Natural killer cell (primary cell): ENCODE measurements at places on chromosomes 2 and 18. TPM values are rescaled to one million over a fixed set of nuclear protein-coding genes. Genes with fewer than 3 reads are reported as not detected.

- no peaks in the 10 kb centered on the region for H3K27me3 ChIP-seq
- no peak overlapping the region for H3K27ac ChIP-seq
- peaks cover 49% of the 10 kb centered on the region for H3K4me1 ChIP-seq
- no peak overlapping the region for H3K4me3 ChIP-seq
Measured at GRCh38 chr2:231521443-231521842, 8.8 kb downstream of the NMUR1 start.

TGFA gene
- total RNA-seq: 5.0 TPM

GRCh38 chr2:130729322-130730299 lies 741 bp downstream of the GPR148 start:
- DNase-seq: no peak
- H3K36me3 ChIP-seq: no peaks in the 10 kb centered on the region
- H3K27me3 ChIP-seq: no peaks in the 10 kb centered on the region
- H3K27ac ChIP-seq: no peak overlapping the region

DNA sequence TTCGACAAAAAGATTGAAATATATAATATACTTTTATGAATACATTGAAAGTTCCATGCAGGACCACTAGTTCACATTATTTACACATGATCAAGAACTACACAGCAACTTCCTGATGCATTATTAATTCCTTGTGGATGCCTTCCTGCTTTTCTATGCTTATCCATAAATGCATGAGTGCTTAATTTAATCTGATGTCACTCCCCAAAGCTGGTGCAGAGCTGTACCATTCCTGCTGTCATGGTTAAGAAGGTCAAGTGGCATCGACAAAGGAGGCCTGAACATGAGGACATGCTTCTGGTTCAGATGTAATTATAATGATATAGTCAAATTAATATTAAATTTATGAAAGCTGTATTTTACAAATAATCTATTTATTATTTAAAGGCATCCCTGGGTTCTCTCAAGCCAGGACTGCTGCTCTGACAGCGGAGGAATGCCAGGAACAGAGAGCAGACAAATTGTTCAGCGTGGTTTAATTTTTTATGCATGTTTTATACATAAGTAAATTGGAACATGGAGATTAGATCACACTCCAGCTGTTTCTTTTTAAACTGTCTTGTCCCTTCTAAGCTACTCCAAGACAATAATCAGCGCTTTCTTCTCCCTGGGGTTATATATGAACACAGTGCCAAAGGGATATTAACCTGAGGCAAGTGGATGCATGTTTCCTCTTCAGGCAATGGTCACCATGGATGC lies 307.3 kb upstream of the CNTNAP5 start:
- no peaks in the 10 kb centered on the region for H3K36me3 ChIP-seq
- H3K4me1 ChIP-seq: no peaks in the 10 kb centered on the region
- no peak overlapping the region for H3K4me3 ChIP-seq
- no peak overlapping the region for H3K27ac ChIP-seq

- H3K4me3 ChIP-seq: no peak overlapping the region
- no peaks in the 10 kb centered on the region for H3K36me3 ChIP-seq
- H3K27me3 ChIP-seq: no peaks in the 10 kb centered on the region
- peaks cover 35% of the 10 kb centered on the region for H3K4me1 ChIP-seq
- H3K27ac ChIP-seq: no peak overlapping the region
Measured at GRCh38 chr2:8574196-8575037, 107.4 kb upstream of the ID2 start.
